ENCODE measurements at places on chromosomes 5 and 9.
A peak's percentile ranks its signal among the peaks of the same experiment; 100 is the strongest.

GRCh38 chr5:90170261-90170660 is 239.3 kb downstream of the CETN3 start:
- no peak for DNase-seq

DNA sequence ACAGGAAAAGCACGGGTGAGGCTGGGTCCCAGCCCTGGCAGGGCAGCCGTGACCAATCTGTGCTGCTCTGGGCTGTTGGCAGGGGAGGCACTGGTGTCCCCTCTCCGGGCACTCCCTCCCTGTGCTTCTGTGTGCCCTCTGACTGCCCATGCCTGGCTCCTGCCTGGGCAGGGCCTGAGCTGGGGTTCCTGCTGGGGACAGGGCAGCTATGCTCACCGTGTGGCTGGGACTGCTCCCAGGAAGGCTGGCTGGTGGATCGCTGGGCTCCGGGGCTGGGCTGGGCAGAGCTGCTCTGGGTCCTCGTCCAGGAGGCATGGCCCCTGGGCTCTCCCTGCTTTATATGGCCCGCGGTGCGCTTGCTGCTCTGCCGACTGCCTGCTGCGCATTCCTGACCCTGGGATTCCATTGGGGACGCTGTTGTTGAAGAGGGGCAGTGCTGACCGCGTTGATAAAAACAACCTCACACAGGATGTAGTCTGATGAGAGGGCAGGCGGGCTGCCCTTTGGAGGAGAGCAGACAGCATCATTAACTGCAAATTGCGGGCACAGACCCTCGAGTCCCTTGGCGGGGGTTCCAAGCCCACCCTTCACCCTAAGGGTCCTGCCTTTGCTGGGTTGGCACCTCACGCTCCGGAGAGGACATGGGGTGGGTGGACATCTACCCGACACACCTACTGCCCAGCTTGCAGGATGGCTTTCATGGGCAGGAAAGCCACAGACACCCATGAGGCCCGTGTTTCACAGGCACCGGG is 955 bp downstream of the QRFP start:
- no peak for DNase-seq

DNA sequence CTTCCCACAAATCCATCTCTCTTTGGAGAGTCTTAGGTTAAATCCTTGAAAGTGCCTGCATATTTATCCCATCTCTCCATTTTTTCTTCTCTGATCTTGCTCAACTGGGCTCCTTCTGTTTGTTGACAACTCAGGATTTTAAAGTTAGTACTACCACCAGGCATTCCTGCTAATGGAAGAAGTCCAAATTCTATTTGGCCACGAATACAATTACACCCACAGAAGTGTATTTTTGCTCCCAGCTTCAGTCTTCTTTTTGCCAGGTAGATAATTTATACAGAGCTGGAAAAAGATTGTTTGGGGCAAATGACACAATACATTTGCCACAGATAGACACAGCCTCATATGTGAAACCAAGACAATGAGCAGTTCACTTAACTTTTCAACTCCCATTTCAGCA is 74.8 kb downstream of the CETN3 start:
- DNase-seq = no peak

- no peak for DNase-seq
Observed at GRCh38 chr5:91417219-91417618, 34.1 kb upstream of the ARRDC3 start.

- no peak for DNase-seq
Observed at GRCh38 chr5:103271570-103272289, 13.2 kb downstream of the MACIR start.

DNA sequence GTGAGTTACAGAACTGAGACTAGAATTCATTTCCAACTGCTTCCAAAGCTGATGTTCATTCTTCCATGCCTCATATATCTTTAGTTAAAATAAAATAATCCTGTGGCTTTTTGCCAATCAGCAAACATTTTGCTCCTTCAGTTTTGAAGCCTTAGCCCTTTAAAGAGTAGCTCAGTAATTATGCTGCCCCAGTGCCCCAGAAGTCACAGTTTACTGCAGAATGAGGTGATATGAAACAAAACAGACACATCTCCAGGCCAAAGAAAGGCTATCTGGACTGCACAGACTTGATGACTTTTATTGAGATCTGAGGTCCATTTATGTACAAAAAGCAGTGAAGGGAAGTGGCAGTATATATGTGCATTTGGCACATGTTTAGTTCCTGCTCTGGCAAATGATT is 285.8 kb upstream of the ZNF462 start:
- DNase-seq = no peak

- DNase-seq = no peak
Observed at GRCh38 chr5:171806976-171807747, 21.5 kb downstream of the SMIM23 start.

GRCh38 chr5:72338689-72339209 is 18.6 kb downstream of the PTCD2 start:
- DNase-seq = no peak

GRCh38 chr5:142902186-142902965 is 132.2 kb downstream of the ARHGAP26 start:
- DNase-seq = no peak

DNA sequence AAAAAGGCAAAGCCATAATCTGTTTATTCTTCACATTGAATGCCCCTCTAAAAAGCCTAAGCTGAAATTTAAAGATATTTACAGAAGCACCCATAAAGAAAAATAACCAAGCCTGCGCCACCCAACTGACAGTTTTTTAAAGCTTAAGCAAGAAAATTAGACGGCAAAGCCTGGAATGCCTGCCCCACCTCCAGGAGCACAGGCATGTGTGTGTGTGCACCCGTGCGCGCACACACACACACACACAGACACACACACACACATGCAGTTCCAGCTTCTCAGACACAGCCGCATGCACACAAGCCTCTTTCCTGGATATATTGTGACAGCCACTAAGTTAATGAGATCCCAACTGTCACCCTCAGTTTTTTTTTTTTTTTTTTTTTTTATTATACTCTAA is 88.2 kb downstream of the FRMD3 start:
- no peak for DNase-seq

DNA sequence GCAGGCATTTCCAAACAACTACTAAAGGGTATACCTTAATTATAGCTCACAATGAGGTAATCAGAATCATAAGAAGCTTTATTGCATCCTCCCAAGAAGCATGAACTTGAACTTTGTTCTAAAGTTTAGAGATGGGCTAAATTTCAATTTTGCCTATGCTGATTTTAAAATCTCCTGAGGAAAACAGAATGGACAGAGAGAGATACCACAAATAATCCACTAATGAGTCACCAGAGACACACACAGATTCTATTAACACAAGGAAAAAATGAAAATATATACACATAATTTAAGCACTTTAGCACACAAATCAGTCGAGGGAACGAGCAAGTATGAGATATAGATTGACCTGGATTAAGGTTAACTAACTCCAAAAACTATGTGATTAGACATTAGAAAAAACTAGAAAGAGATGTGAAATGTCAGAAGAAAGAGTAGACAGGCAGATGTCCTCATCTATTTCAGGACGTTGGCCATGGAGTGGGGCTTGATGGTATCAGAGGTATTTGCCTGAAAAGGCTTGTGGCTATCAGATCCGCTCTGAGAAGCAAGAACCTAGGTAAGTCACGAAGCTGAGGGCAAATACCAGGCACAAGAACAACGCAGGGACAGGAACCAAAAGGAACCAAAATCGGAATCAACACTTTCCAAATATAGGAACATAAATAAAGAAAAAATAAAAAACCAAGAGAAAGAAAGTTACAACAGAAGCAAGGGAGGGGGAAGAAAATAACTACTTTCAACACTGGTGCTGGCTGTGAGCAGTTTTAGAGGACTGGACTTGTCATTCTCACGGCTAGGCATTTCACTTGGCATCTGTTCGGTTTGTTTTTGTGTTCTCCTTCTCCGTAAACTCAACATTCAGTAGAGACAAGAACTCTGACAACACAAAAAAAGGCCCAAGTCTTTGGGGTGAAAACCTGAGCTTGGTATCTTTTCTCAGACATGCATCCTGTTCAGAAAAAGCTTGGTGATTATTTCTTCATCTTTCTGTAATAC is 294.6 kb upstream of the PUM3 start:
- DNase-seq = no peak

- no peak for DNase-seq
Observed at GRCh38 chr9:121261755-121262154, 6.2 kb upstream of the GSN start.

DNA sequence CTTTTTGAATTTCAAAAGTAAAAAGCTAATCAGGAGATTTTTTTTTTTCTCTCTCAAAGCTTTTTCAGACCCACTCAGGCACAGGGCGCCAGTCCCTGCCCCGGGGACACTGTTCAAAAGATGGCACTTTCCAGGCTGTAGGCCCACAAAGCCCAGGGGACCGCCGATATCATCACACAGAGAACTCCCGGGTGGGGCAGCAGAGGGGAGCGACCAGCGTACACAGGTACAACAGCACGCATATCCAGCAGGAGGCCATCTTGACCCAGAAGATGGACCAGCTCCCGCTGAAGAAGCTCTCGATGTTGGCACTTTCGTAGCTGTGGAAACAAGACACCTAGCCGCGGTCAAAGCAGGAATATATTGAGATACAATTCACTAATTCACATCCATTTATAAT is 108.3 kb downstream of the THBS4 start:
- no peak for DNase-seq

GRCh38 chr5:157521704-157522029 is 53.9 kb downstream of the ADAM19 start:
- no peak for DNase-seq

- DNase-seq = no peak
Observed at GRCh38 chr9:38186404-38187115, 117.5 kb upstream of the SHB start.

DNA sequence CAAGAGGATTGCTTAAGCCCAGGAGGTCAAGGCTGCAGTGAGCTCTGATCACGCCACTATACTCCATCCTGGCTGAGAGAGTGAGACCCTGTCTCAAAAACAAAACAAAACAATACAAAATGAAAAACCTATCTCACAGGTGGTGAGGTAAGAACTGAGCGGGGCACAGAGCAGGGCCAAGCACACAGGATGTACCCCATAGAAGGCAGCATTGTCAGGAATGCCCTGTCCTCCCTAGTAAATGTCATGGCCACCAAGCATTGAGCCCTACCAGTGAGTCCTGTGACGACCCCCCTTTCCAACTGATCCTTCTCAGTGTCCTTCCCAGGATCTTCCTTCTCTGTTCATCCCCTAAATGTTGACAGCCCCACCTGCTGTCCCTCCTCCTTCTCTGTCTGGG is 44.6 kb upstream of the ALDH1B1 start:
- no peak for DNase-seq

GRCh38 chr5:87268970-87269377 is 1.3 kb downstream of the RASA1 start:
- DNase-seq = no peak

- no peak for DNase-seq
Observed at GRCh38 chr9:130672933-130673615, 8.7 kb downstream of the PRDM12 start.

DNA sequence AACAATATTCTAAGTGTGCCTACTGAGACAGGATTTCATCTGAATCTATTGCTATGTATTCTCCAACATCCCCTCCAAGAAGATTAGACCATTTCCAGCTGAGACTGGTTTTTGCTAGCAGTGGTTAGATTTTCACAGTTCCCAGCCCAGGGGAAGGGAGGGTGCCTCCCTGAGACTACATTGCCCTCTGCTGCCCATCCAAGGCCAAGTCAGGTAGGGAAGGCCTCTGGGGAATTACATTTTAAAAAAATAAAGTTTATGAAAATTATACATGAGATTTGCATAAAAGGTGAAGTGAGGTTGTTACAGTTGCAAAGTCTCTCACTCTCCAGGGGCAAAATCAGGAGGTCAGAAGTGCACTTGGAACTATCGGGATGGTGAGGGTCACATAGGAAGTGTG is 28.0 kb upstream of the SYK start:
- no peak for DNase-seq

DNA sequence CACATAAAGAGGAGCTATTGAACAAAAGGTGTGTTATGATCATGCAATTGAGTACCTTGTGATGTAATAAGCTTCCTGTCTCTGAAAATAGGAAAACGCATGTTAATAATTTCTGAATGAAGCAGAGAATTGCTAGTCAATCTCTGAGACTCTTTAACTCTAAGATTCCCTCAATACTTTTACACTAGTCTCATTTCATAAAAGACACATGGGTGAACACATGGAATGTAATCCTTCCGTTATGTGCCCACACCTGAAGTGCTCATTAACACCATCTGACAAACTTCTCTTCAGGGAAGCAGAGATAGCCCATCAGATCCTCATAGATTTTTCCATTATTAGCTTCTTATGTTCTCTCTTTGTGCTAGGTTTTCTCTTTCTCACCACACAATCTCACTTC is 182.4 kb downstream of the TLR4 start:
- DNase-seq = no peak

DNA sequence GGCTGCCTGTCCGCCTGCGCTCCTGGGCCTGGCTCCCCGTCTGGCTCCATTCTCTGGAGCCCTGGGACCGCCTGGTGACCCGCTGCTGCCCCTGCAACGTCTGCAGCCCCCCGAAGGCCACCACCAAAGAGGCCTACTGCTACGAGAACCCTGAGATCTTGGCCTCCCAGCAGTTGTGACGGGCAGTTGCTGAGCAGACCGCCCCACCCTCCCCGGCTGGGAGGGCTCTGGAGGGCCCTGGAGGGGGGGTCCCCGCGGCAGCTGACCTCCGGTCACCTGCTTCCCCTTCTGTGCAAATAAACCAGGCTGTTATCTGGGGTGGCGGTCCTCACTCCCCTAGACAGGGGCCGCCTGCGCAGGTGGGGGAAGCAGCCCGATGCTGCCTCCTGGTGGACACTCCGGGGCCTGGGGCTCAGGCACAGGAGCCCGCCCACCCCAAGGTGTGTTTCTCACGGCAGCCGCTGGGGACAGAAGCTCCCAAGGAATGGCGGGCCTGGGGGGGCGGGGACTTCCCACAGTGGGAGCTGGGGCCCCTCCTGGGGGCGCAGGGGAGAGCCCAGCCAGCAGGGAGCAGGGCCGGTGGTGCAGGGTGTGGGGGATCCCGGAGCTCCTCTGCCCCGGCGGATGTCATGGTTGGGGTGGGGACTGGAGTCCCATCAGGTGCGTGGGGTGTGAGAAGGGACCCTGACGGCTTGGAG is 4.7 kb upstream of the TUBB4B start:
- DNase-seq = peak; percentile 86

GRCh38 chr9:129669946-129670345 is 4.5 kb downstream of the PRRX2 start:
- DNase-seq = no peak

Measured in activated CD4-positive, alpha-beta T cell treated with anti-CD3 and anti-CD28 coated beads, Interleukin-2, amount 50 U/mL, for 24 hours (primary cell).